Dorsolateral prefrontal cortex (tissue), 122 donors: ENCODE measurements at places on chromosomes 5 and 9.

DNA sequence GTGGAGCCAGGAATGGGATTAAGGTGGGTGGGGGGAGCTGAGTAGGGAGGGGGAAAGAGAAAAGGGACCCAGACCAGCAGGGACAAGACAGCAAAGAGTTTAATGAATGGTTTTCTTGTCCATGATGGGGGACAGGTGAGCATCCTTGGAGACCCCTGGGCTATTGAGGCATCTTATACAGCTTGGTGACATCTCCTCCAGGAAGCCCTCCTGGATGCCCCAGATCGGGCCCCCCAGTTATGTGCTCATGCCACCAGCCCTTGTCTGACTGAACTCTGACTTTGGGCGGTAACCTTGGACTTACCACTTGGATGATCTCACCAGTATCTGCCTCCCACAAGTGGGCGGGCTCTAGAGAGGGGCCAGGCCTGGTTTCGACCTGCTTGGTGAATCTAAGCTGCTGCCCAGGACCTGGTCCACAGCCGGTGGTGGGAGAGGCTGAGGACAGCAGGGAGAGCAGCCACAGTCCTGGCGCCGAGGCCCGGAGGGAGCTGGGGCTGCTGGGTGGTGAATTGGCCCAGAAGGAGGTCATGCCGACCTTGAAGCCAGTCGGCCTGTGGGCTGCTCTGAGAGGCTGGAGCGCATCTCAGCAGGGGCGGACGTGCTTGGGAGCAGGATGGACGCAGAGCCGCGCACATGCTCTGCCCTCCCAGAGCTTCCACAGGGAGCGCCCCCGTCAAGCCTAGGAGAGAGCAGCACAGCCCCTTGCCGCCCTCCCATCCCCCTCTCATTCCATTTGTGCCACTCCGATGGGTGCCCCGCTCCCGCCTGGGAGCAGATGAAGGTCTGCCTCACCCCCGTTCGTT is 36.2 kb downstream of the UNC5A start:
- no peak for DNase-seq

DNA sequence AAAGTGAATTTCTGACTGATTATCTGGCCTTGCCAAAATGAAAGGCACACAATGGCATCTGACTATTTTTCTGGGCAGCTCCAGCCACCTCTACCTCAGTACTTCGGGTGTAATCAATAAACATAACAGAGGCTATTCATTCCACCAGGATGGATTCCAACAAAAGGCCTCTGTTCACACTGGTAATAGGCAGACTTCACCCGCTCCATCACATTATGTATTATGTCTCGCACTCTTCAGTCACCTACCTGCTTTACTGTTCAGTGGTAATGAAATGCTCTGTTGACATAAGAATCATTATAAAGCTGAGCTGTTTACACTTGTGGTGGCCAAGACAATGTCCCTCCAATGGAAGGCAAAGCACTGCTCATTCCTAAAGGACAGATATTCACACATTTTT is 1333.7 kb upstream of the WWC1 start:
- DNase-seq: no peak

DNA sequence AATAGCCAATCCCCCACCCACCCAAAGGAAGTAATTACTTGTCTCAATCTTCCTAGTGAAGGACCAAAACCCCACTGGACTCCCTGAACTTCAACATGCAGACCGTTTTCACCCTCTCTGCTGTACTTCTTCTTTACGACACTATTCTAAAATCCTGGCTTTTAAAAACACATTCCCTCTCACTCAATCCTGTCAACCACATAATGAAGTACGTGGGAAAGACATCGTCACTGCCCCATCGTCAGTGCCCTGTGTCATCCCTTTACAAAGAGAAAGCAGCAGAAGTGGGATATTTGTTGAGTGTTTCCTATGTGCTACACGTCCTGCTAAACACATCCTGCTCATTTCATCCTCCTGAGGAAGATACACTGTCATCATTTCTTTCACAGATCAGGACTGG is 54.2 kb downstream of the MAPKAP1 start:
- DNase-seq: no peak

DNA sequence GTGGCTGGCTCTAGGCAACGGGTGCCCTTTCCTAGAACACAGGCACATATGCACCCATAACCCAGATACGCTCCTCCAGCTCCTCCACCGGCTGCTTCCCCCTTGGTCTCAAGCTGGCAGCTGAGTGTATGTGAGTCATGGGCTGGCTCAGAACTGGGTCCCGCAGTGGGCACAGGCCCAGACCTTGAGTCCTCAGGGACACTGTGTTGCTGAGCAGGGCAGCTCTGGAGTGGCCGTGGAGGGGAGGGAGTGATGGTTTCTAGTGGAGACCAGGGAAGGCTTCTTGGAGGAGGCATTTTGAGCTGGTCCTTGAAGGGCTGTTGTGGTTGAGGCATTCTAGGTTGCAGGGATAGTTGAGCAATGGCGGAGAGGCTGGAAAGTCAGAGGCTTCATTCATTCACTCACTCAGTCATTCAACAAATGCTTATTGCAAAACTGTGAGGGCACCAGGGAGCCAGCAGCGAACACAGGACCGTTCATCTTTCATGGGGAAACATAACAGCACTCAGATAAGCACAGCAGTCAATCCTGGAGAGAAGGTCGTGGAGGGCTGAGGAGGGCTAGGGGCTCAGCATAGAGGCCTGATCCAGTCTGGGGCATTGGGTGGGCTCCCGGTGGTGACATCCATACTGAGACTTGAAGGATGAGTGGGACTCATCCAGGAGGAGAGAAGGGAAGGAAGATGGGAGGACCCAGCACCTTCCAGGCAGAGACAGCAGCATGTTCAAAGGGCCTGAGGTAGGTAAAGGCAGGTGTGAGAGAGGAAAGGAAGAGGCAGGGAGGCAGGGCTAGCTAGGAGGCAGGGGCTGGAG is 2.4 kb downstream of the BBLN start:
- peak; percentile 73 for DNase-seq

DNA sequence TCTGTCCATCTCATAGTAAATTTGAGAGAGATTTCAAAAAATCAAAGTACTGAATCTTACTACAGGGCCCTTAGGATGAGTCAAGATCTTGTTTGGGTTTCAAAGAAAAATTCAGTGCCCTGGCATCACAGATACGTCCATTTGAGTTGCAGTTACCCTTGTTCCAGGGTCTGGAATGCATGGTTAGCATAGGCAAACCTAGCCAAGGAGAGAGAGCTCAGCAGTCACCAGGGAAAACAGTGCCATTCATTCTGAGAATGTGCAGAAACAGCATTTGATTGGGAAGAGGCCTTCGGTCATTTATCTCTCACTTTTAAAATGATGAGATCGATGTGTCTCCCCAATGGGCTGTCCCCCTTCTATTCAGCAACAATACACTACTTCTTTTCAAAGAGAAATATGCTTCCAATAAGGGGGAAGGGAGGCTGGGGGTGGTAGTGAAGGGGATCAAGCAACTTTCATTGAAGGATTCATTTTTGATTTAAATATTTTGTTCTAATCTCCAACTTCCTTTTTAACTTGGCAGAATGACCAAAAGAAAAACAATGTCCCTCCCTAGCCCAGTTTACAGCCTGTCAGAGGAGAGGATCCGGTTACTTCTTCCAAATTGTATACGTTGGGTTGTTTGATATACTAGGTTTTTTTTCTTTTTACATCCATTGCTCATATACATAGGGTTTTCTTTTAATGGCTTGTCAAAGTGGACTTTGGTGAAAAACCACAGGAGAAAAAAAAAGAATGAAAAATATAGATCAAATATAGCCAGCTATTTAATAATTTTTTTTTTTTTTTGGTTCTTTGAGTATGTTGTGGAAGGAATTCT is 491.1 kb downstream of the CCDC171 start:
- no peak for DNase-seq

DNA sequence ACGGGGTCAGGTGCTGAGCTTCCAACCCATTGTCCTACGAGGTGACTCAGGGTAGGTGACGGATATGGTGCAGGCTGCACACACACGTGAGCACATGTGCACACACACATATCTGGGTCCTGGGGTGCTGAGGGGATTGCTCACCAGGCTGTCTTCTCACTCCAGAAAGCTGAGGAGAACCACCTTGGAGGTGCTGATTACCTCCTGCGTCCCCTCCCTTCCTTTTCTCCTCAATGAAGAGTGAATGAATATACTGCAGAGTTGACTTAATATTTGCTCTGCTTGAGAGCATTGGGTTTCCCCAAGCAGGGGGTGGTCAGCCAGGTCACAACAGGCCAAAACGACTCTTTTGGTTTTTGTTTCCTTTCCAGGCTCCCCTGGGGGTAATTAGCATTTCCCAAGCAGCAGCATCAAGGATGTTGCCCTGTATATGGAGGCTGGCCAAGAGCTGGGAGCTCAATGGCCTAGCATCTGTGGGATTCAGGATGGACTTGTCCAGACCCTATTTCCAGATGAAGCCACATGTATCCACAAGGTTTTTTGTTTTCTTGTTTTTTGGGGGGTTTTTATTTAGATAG is 49.7 kb downstream of the PDZD2 start:
- DNase-seq: no peak

GRCh38 chr5:176573564-176574296 is 24.6 kb downstream of the CDHR2 start:
- peak; percentile 77 for DNase-seq

- DNase-seq: no peak
Observed at GRCh38 chr9:1272488-1272887, 222.3 kb downstream of the DMRT2 start.

GRCh38 chr9:81825846-81826516 is 102.2 kb upstream of the SPATA31D4 start:
- DNase-seq: no peak

- DNase-seq: no peak
Observed at GRCh38 chr9:126705767-126706697, 92.3 kb downstream of the LMX1B start.
